ENCODE measurements at places on chromosomes 7 and 10.

DNA sequence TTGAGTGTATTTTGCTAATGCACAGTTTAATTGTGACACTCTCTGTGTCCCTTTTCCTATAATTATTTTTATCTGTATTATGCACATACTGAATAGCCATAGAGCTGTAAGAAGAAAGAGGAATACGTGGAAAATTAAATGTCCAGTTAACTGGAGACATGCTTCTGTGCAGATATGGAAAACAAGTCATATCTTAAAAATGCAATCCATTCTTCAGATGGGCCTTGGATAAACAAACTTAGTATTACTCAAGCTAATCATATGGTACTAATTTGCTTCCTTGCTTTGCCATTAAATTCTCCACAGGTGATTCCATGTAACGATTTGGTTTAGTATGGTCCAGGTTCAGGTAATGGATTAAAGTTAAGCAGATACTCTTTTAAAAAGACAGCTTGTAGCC, 201.2 kb upstream of the CELF2 start:
- DNase-seq: no peak

- no peak for DNase-seq
Observed at GRCh38 chr7:38524786-38525185, 106.4 kb downstream of the AMPH start.

GRCh38 chr10:68597407-68597806, 37.3 kb downstream of the TET1 start:
- no peak for DNase-seq

DNA sequence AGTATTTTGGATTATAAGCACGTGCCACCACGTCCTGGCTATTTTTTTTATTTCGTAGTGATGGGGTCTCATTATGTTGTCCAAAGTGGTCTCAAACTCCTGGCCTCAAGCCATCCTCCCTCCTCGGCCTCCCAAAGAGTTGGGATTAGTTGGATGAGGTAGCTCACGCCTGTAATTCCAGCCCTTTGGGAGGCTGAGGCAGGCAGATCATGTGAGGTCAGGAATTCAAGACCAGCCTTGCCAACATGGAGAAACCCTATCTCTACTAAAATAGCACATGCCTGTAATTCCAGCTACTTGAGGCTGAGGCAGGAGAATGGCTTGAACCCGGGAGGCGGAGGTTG, 21.8 kb upstream of the YWHAG start:
- DNase-seq: no peak

GRCh38 chr7:36633377-36633776, 90.9 kb downstream of the AOAH start:
- DNase-seq: no peak

DNA sequence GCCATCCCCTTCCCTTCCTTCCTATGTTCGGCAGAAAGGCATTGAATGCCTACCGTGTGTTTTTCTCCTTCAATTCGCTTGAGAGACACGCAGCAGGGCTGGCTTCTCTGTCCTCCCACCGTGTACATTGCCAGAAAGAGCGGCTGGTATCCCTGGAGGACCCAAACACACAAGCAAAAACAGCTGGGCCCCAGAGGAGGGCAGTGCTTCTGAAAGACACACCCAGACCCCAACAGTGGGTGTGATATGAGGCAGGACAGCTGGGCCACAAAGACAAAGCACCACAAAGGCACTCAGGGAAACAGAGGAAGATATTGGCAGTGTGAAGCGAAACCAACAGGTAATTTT, 133.1 kb upstream of the SH2B2 start:
- no peak for DNase-seq

DNA sequence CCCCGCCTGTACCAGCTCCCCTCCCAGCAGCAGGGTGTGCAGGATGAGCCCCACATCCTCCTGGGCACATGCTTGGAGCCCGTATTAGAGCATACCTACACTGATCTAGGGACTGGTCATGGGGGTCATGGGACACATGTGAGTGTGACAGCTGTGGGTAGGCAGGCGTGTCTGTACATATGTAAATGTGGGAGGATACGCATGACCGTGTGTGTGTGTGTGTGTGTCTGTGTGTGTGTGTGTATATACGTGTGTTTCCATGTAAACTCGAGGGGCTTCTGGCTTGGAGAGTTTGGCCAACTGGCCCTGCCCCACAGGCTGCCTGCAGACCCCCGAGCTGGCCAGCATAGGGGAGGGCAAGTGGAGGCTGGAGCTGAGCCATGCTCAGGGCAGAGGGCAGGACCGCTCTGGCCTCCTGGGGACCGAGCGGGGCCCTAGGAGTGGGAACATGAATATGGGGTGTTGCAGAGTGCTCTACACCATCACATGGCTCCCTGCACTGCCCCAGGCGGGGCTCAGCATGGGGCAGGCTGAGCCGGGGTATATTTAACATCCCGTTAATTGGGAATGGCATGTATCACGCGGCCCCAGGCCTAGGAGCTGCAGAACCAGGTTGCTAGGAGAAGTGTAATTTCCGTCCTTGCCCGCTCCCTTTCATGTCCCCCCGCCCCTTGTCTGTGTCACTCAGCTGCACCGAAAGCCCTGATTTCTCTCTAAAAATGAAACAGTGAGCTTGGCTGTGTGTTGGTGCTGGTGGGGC, 152.7 kb upstream of the PCBD1 start:
- no peak for DNase-seq

DNA sequence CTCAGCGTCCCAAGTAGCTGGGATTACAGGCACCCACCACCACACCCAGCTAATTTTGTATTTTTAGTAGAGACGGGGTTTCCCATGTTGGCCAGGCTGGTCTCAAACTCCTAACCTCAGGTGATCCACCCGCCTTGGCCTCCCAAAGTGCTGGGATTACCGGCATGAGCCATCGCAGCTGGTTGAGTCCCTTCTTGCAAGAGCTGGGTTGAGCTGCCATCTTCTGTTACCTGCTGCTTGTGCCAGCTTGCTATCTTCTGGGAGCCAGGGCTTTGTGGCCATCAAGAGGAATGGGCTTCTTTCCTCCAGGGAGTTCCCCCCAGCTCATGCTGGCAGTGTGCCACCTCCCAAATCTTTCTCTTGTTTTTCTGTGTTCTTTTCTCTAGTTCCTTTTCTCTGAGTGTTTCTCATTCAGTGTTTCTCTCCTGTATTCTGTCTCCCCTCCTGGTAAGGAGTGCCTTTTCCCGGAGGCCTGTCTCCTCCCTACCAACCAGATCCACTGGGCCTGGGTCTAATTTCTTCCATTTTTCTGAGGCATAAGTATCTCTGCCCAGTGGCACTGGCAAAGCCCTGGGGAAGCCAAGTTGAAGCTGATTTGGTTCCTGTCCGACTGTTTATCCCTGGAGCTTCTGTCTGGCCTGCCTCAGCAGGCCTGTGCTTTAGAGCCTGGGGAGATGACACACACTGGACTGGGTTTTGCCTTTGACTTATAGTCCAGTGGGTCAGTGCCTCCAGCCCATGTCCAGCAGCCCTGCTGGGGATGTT, 3.7 kb downstream of the DBNL start:
- no peak for DNase-seq

DNA sequence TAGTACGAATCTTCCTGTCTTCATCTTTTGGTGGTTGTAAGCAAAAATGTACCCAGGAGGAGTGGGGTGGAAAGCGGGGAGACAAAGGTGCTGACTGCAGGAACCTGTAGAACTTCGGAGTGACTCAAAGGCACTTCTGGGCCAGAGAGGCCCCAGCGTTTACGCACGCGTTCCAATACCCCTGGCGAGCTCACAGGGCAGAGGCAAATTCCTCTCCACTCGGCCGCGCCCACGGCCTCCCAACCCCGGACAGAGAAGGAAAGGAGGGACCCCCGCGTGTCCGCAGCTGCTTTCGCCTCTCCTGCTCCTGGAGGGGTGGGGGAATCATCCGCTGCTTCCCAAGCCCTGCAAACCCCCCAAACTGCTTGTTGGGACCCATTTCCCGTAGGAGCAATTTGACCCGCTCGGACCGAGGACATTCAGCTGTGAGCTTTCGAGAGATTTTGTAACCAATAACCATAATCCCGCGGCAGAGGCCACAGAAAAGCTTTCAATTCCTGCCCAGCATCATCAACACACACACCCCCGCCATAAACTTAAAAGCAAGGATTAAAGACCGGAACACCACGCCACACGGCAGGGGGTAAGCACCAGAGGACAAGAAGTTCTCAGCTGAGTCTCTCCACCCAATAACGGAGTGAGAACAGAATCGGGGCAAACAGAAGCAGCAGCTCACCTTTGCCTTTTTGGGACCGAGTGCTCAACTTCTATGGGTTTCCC, 2.3 kb downstream of the IGF2BP3 start:
- no peak for DNase-seq

GRCh38 chr7:30994206-30995100, 30.7 kb downstream of the GHRHR start:
- DNase-seq: no peak

DNA sequence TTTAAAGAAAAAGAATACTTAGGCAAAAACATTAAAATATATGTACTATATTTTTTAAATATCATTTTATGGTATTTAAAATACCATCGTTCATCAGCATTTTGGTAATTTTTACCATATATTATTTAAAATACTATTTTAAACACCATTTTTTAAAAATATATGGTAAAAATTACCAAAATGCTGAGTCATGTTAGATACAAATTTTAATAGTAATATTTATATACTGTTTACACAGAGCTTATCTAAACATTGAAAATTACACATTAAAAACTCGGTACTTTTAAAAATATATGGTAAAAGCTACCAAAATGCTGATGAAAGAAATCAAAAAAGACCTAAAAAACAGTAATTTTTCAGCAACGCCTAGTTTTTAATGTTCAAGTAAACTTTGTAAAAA, 105.6 kb downstream of the TPK1 start:
- no peak for DNase-seq

- DNase-seq: no peak
Observed at GRCh38 chr7:149370790-149371189, 90.1 kb downstream of the ZNF777 start.

GRCh38 chr7:115491744-115492380, 538.7 kb downstream of the TFEC start:
- DNase-seq: no peak

GRCh38 chr7:102282465-102283362, 4.0 kb upstream of the SH2B2 start:
- no peak for DNase-seq

GRCh38 chr10:20299034-20299736, 483.0 kb downstream of the PLXDC2 start:
- no peak for DNase-seq

DNA sequence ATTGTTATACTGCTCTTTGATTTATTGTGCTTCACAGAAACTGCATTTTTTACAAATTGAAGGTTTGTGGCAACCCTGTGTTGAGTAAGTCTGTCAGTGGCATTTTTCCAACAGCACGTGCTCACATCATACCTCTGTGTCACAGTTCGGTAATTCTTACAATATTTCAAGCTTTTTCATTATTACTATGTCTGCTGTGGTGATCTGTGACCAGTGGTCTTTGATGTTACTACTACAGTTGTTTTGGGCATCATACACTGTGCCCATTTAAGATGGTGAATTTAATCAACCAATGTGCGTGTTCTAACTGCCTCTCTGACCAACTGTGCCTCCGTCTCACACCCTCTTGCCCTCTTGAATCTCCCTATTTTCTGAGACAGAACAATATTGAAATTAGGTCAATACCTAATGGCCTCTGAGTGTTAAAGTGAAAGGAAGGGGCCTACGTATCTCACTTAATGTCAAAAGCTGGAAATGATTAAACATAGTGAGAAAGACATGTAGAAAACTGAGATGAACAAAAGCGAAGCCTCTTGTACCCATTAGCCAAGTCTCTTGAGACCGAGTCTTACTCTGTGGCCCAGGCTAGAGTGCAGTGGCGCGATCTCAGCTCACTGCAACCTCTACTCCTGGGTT, 20.2 kb upstream of the ASL start:
- DNase-seq: no peak

DNA sequence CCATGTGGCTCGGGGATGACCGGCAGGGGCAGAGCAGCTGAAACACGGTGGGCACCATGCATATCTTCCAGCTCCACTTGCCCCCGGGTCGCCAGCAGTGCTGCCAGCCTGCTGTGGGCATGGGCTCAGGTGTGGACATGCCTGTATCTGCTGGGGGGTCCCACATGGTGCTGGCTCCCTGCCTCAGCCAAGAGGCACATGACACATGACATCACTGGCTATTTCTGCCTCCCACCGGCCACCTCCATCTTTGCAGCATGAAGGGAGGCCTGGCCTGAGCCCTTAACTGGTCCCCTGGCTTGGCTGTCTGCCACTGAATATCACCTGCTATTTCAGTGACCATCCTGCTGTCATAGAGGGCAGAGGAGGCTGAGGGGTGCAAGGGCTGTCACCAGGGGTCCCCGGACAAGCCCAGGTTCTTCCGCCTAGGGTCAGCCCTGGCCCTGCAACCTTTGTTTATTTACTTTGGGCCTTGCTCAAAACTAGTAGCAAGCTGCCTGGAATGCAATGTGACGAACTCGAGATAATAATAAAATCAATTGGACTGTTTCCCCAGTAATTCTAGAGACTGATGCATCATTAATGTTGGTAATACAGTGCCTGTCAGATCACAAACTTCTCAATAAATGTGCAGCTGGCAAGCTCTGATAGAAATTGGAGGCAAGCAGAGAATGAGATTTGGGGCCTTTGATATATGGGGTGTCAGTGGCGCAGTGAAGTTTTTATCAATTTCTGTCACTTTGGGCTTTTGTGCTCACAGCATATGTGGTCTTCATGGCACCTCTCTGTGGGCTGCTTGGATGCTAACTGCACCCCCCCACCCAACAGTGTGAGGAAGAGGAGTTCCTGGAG, 28.5 kb downstream of the ZMIZ1 start:
- no peak for DNase-seq

DNA sequence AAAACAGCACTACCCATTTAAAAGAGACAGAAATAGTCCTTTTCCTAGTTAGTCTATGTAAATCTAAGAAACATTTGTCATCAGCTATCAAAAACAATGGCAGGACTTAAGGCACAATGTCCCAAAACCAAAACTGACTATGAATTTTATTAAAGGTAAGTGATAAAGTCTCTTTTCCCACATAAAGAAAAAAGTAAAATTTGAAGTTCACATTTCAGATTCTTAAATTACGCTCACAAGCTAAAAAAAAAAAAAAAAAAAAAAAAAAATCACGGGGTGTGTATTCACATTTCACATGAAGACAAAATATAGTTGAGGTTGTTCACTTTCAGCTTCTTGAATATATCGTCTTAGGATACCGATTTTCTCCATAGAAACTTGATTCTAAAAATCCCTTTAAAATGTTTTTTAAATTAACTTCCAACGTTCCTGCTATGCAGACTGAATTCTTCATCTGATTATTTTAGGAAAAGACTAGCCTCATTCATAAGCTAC, 1.6 kb downstream of the P4HA1 start:
- no peak for DNase-seq

DNA sequence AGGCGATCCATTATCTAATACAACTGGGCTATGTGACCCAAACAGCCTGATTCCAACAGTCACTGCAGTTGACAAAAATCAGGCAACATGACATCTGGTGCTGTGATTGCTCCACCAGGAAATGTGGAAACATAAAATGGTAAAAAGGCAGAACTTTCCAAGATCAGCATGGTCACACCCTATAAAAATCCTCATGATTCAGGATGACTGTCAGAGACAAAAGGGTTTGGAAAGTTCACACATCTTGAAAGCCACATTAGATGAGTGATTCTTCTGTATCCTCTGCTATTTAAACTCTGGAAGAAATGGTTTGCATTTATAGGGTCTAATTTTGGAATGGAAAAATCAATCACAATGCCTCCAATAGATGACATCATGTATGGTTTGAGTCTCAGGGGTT, 662.6 kb upstream of the IGFBP3 start:
- DNase-seq: no peak

GRCh38 chr7:43291789-43292188, 179.3 kb downstream of the HECW1 start:
- DNase-seq: no peak

- no peak for DNase-seq
Observed at GRCh38 chr10:122519873-122520272, 40.7 kb upstream of the DMBT1 start.

- no peak for DNase-seq
Observed at GRCh38 chr10:128929131-128929530, 537.9 kb upstream of the MGMT start.
